ENCODE measurements at places on chromosomes 16 and 17.

DNA sequence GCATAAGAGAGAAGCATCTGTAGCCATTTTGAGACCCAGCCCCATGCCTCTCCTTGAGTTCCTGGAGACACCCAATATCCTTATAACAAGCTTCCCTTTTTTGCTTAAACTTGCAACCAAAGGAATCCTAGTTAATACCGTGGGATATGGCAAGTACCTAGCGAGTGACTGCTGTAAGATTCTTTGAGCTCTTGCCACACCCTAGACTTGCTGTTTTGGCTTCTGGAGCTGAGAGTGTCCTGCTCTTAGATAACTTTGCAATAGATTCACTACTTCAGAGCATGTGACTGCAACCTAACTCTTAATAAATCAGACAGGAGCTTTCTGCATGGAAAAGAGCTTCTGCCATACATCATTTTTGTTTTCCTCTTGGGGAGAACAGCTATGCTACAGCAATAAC lies 58.3 kb downstream of the AKAP1 start:
- DNase-seq: no peak

DNA sequence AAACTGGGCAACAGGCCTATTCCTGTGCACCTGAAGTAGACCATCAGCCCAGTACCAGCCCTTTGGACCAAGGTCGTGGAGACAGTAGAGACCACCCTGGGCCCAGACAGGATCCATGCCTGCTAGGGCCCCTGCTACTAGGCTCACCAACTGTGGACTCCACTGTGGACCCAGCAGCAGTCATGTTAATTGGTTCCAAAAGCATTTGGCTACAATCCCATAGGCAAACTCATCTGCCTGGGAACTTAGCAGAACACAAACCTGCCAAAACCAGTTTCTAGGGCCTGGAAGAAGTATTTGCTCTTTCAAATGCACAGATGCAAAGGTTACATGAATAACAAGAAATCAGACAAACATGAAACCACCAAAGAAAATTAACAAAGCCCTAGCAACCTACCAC lies 53.1 kb downstream of the ACSM2A start:
- no peak for DNase-seq

- DNase-seq: no peak
Observed at GRCh38 chr17:64028874-64029464, 8.5 kb upstream of the ICAM2 start.

DNA sequence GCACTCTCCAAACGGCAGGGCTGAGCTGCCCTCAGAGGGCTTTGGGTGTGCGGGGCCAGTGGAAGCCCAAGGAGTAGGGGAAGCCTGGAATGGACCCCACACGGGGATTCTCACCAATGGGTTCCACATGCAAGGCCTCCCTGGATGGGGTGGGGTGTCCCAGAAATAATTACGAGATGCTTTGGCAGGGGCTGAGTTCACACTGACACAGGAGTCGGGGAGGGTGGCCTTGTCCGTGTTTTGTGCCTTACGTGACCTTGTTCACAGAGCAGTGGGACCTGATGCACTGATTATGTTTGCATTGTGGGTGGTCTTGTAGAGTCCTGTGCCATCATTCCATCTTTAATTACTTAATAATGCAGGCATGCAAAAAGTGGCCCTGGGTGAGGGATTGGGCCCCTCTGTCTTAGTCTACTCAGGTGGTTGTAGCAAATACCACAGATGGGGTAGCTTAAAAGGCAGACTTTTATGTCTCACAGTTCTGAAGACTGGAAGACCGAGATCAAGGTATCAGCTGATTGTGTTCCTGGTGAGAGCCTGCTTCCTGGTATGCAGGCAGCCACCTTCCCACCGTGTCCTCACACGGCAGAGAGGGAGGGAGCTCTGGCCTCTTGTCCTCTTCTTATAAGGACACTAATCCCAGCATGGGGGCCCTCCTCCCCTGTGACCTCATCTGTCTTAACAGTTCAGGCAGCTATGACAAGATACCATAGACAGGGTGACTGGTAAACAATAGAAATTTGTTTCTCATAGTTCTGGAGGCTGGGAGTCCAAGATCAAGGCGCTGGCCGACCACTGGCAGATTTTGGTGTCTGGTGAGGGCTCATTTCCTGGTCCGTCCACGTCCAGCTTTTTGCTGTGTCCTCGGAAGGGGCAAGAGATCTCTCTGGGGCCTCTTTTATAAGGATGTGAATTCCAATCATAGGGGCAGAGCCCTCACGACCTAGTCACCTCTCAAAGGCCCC lies 239.4 kb downstream of the IRF8 start:
- DNase-seq: no peak

DNA sequence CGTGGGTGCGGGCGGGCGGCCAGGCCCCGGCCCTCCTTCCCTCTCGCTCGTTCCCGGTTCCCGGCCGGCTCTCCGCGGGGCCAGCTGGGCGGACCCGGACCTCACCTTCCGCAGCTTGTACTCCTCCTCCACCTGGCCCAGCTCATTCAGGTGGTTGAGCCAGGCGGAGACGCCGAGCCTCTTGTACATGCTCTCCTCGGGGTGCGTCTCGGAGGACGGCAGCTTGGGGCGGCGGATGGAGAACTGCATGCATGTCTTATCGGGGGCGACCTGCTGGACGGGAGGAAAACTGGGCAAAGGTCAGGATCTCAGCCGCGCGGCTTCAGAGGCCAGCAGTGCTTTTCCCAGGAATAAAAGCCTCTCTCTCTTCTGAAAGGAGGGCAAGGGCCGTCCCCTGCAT lies 85.4 kb downstream of the TBC1D16 start:
- no peak for DNase-seq

DNA sequence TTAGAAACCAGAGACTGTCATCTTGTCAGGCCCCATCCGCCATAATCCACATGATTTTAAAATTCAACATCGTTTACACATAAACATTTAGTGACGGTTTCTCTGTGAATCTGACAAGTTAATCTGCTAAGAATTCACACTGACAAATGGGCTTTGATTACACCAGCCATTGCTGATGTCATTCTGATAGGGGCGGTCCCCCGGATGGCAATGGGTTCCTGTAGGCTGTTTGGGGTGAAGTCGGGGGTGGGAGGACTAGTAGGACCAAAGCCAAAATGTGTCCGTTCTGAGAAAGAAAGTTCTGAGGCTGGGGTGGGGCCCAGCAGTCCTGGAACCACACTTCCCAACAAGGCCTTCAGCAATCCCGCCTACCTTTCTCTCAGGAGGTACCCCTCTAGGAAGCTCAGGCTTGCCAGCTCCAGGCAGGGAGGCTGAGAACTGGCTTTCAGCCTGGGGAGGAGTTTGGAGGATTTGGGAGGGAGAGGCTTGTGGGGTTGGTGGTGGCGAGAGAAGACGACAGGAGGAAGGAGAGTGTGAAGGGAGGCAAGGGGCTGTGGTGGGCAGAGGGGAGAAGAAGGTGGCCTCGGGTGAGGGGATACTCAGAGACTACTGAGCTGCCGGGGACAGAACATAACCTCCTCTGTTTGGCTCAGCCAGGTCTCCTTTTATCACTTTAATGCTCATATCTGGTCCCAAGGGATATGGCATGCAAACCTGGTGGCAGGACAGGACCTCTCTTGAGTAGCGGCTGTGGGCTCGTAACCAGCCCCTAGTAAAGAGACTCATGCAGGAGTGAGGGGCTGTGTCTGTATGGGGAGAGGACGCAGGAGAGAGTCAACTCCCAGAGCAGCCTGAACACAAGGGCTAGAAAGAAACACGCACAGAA lies 8.6 kb downstream of the HIC1 start:
- DNase-seq: no peak

Measured in NCI-H1417 treated with DMSO at 0.1 percent for 48 hours (cell line).